ENCODE measurements at places on chromosomes 6 and 20.

- no peak for DNase-seq
These were observed 33.8 kb upstream of the FAM135A start for GRCh38 chr6:70379473-70380013.

DNA sequence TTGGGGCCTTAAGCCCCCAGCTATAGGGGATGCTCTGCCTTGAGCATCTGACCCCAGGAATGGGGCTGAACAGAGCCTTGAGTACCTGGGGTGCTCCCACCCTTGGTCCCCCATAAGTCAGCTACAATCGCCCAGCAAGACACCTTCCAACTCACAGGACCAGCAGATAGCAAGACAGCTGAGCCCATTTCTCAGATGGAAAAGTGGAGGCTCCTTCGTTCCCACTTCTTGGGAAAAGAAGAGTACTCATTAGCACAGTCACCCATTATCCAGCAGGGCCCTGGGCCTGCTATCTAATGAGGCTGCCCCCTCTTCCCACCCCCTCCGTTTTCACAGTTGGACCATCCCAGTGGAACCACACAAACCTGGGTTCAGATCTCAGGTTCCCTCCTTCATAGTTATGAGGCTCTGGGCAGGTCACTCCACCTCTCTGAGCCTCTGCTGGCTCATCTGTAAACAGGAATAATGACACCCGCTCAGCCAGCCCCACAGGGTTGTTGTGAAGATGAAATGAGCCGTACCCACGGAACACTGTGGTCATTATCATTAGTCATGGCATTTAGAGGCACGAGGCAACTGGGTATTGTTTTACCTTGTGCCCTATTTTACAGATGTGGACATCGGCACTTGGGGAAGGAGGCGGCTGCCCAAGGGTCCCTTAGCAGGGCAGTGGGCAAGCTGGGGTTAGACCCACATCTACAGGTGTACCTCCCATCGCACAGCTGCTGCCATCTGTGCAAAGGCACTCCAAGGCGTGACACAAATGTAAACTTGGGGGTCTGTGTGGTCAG lies 4.5 kb downstream of the LPIN3 start:
- DNase-seq, result no peak

DNA sequence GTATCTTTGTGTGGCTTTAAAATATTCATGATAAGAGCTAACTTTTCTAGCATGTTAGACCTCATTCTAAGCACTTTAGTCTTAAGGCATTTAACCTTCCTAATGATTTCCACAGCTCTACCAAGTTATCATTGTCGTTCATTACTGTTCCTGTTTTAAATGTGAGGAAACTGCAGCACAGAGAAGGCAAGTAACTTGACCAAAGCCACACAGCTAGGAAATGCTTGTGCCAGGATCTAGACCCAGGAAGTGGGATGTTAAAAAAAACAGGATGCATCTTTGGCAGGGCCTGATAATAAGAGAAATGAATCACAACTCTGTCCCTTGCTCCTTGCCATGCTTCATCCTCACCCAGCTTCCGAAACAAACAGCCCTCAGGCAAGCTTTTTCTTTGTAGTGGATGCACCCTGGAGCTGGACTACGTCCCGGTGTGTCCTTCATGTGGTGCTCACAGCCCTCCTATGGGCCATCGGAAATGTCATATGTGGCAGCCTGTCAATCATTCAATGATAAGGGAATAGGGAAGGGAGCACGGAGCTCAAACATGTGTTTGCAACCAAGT lies 196.9 kb upstream of the RREB1 start:
- no peak for DNase-seq

GRCh38 chr6:150079604-150080003 lies 10.7 kb upstream of the ULBP3 start:
- no peak for DNase-seq

GRCh38 chr6:5215159-5215558 lies 45.6 kb downstream of the LYRM4 start:
- no peak for DNase-seq

- DNase-seq, result no peak
These were observed 576.2 kb downstream of the DHX35 start for GRCh38 chr20:39538317-39538716.

GRCh38 chr20:45823949-45824835 lies 2.9 kb downstream of the TNNC2 start:
- peak; percentile 47 for DNase-seq

GRCh38 chr6:21134356-21134755 lies 459.2 kb upstream of the SOX4 start:
- DNase-seq, result no peak

DNA sequence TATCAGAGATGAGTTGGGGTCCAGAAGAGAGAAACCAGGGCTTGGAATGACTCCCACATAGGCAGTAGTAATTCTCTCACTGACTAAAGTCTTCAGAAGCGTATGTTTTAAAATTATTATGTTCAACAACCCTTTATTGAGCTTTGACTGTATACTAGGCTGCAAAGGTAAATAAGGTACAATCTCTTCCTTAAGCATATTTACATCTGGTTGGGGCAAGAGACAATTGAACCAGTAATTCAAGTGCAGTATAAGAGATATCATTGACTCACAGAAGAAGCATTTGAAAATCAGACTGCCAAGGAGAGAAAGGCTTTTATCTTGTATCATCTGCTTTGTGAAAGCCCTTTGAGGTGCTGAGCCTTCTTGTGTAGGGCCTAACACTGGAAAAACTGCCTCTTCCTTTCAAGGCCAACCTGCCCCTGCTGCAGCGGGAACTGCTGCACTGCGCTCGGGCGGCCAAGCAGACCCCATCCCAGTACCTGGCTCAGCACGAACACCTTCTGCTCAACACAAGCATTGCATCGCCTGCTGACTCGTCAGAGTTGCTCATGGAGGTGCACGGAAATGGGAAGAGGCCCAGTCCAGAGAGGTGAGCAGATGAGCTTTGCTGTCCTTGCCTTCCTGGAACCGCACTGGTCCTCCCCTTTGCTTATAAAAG lies 39.3 kb upstream of the C20orf144 start:
- no peak for DNase-seq

- no peak for DNase-seq
These were observed 131.2 kb upstream of the CDH4 start for GRCh38 chr20:61120595-61121515.

DNA sequence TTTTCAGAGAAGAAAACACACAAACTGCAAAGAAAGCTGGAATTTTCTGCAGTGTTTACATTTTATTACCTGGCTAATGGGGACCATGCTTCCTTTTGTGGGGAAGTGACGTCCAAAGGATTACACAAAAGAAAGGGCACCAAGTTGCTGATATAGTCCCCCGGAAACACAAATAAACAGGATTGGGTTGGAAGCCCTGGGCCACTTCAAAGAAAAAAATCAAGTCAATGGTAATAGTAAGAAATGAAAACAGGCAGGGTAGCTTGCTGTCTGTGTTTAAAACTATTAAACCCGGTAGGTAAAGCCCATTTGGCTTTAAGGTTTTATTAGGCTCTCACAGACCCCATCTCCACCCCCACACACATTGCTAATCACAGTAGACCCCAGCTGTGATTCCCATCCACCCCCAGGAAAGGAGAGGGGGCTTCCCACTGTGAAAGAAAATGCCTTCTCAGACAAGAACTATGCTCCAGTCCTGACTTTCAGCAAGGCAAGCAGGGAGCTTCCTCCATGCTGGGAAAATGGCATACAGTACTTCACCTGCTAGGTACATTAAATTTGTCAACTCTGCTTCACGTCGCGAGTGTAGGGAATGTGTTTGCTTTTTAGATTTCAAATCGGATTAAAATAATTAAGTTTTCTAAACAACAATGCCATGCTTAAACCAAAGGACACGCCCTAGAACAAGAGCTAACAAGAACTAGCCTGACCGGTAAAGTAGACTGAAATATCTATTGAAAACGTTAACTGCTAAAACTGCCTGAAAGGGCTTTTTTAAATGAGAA lies 1.1 kb downstream of the PERP start:
- DNase-seq, result no peak

GRCh38 chr6:22424196-22424595 lies 127.4 kb upstream of the PRL start:
- no peak for DNase-seq

- no peak for DNase-seq
These were observed 1.0 kb upstream of the VSTM2L start for GRCh38 chr20:37901654-37902503.

DNA sequence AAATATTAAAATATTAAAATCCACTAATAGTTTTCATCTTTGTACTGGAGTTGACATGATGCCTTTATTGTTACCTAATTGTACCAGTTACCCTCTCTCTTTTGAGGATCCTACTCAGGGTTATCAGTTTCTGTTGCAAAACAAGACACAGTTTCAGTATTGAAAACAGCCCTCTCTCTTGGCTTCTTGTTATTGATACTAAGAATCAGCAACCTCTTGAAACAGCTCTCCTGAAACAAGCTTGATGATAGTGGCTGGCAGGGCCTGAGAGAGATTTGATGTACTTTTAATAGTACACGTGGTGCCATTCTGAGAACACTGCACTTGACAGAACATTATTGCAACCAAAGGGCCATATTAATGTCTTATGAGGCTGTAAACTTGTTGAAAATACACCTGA lies 64.9 kb upstream of the MEI4 start:
- no peak for DNase-seq

DNA sequence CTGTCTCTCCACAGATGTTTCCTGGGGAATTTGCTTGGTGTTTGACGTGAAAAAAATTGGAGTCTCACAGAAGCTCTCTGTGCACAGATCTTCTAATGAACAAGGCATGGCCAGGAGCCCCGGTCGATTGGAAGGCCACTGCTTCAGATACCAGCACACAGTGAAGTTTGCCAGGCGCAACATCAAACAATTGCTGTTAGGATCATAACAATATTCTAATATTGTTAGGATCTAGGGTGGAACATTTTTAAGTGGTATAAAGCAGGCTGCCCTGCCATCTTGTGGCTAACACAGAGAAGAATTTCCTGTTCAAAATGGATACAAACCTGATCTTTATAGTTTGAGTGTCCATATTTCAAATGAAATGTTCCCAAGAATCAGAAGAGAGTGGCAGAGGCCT lies 64.1 kb downstream of the C6orf118 start:
- DNase-seq, result no peak

DNA sequence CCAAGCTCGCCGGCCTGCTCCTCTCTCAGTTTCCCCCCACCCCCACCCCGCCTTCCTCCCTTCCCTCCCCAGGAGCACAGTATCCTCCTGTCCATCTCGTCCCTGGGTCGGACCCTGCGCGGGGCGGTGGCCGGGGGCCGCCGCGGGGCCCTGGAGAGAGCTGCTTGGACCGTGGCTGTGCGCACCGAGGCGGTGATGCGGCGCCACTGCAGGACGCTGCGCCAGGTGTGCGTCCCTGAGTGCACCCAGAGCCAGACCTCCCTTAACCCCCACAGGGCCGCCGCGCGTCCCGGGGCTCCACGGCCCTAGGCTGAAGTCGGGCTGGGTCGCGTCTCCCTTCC lies 2.2 kb downstream of the C20orf204 start:
- DNase-seq, result no peak

DNA sequence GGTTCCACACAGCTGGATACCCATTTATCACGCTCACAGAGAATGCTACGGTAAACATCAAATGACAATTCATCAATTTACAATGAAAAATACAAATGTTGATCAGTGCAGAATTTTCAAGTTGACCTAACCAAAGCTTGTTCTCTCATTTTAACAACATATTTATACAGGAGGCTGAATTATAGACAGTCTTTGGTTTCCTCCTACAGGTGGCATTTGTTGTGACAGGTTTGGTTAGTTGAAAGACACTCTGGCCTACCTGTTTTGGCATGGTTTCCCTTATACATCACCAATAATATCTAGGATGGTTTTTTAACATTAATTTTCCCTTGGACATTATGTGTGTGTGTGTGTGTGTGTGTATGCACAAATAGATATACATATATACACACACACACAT lies 642.5 kb upstream of the MMS22L start:
- DNase-seq, result no peak

DNA sequence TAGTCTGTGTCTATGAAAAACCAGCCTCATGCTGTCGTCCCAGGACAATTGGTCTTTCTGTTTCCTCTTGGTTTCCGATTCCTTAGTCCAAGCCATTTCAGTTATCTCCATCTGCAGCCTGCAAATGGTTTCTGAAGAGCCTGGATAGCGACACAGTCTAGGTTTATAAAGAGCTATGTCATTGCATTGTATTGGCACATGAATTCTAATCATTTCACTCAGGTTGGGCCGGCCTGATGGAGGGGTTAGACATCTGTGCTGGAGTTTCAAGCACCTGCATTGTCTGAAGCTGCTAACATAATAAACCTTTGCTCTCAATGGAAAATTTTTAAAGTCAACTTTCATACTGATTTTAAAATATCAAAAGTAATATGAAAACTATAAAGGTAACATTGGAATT lies 232.6 kb upstream of the MAP3K7 start:
- no peak for DNase-seq

DNA sequence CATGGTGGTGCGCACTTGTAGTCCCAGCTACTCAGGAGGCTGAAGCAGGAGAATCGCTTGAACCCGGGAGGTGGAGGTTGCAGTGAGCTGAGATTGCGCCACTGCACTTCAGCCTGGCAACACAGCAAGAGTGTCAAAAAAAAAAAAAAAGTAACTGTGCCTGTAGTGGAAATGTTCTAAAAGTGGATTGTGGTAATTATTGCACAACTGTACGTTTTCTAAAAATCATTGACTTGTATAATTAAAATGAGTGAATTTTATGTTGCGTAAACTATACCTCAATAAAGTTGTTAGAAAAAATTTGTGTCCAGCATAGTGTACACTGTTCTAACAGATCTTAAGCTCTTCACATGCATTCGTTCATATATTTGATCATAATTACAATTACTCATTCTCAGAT lies 5.5 kb downstream of the SEC23B start:
- no peak for DNase-seq

DNA sequence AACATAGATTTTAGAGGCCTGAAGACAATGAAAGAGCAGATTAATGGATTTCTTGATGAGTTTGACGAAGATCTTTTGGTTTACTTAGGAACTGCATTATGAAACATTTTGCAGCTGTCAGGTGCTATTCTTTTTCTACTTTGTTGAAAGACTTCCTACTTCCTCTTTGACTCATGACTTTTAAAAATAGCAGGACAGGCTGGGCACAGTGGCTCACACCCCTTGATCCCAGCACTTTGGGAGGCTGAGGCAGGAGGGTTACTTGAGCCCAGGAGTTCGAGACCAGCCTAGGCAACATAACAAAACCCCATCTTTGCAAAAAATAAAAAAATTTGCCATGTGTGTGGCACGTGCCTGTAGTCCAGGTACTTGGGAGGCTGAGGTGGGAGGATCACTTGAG lies 52.0 kb downstream of the ITCH start:
- DNase-seq, result no peak

DNA sequence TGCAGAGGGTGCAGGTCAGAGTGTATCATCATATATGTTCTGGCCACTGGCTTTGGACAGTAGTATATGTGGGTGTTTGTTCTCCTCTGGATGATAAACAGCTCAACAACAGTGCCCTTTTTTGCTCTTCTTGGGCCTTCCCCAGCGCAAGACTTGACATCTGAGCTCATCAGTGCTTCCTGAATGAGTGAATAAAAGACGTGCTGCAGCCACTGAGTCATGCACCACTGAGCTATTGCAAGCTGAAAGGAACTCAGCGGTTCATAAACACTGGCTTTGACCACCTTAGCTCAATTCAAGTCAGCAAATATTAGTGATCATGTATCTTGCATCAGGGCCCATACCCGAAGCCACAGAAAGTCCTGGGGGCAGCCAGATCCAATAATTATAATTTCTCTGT lies 105.3 kb upstream of the KCNG1 start:
- no peak for DNase-seq

- no peak for DNase-seq
These were observed 9.9 kb upstream of the KIF25 start for GRCh38 chr6:167987396-167988153.
